Eye (tissue), 1 donor: ENCODE measurements at places on chromosomes 1 and 21.

DNA sequence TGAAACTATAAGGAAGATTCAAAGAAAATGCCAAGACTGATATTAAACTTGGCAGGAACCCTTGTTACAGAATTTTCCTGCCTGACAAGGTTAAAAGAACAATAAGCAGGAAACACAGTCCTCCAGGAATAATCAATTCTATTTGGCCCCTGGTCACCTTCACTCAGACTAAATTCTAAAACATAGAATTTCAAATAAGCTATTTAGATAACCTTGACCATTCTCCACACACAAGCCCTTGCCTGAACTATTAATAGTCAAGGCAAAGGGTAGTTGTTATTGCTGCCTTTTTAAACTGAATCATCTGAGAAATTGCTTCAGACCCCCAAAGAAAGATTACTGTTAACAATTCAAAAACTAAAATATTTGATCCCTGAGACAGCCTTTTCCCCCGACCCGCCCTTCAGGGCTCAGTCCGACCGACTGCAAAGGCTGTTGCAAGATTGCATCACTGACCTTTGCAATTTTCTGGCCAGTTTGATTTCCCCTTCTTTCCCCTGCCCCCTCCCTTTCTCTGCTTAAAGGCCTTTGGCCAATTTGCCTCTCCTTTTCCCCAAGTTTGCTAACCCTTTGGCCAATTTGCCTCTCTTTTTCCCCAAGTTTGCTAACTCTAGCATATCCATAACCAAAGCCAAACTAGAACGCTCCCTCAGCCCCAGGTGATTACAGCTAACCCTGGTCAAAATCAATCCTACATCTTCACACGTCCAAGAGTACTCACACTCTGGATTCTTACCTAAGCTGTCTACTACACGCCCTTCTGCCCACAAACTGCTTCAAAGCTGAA lies 1.4 kb upstream of the G0S2 start:
- no peak for DNase-seq

DNA sequence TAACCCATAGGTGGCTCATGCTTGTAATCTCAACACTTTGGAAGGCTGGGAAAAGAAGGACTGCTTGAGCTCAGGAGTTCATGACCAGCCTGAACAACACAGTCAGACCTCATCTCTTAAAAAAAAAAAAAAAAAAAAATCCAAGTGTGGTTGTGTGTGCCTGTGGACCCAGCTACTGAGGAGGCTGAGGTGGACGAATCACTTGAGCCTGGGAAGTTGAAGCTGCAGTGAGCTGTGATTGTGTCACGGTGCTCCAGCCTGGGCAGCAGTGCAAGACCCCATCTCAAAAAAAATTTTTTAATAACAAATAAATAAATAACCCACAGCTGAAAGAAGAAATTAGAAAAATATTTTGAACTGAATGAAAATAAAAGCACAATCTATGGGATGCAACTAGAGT lies 13.8 kb downstream of the INTS7 start:
- DNase-seq = no peak

- no peak for DNase-seq
These were observed 563 bp downstream of the QSOX1 start for GRCh38 chr1:180155182-180155682.

GRCh38 chr1:243477731-243478290 lies 222.0 kb downstream of the SDCCAG8 start:
- DNase-seq = no peak
